Neural progenitor cell (in vitro differentiated cells): ENCODE measurements at places on chromosomes 5 and 9. TPM values are rescaled to one million over a fixed set of nuclear protein-coding genes. Genes with fewer than 3 reads are reported as not detected.

The IFNB1 gene
- not detected in 2 replicates for total RNA-seq

The PCDHB16 gene
- 4.0 and 4.5 TPM in 2 replicates for total RNA-seq

The SLC36A3 gene
- total RNA-seq = not detected in 2 replicates

The ATP10B gene
- total RNA-seq = not detected in 2 replicates

The SH3TC2 gene
- total RNA-seq = 0.12 and 0.69 TPM in 2 replicates

DNA sequence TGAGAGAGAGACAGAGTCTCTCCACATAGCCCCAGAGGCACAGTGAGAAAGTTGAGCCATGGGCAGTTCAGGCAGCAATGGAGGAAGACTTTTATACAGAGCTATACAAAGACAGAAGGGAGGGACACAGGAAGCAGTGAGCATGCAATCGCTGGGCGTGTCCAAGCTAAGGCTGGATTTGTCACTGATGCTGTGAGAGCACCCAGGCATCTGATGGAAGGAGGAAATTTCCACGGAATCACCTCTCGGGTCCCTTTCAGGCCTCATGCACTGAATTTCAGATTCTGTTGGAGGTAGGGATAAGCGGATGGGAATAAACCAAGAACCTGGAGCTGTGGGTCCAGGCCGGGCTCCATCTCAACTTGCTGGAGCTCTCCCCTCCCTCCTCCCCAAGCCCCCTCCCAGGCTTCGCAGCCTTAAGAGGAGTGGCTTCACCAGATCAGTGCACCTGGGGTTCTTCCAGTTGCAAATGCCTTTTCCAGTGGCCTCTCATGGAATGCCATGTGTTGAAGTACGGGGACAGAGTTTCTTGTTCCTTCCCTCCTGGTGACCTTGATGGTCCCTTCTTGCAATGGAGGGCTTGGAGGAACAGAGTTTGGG, 114.8 kb upstream of the ALDH1B1 start:
- no peak for DNase-seq
- no peak overlapping the region for H3K27ac ChIP-seq
- H3K36me3 ChIP-seq = no peaks in the 10 kb centered on the region
- H3K4me1 ChIP-seq = no peaks in the 10 kb centered on the region
- H3K4me3 ChIP-seq = no peak overlapping the region
- H3K27me3 ChIP-seq = peaks cover 10% of the 10 kb centered on the region

GRCh38 chr5:54930736-54931135, 54.7 kb downstream of the ESM1 start:
- H3K27ac ChIP-seq = no peak overlapping the region
- no peaks in the 10 kb centered on the region for H3K4me1 ChIP-seq
- H3K36me3 ChIP-seq = no peaks in the 10 kb centered on the region
- DNase-seq = no peak
- no peak overlapping the region for H3K4me3 ChIP-seq

DNA sequence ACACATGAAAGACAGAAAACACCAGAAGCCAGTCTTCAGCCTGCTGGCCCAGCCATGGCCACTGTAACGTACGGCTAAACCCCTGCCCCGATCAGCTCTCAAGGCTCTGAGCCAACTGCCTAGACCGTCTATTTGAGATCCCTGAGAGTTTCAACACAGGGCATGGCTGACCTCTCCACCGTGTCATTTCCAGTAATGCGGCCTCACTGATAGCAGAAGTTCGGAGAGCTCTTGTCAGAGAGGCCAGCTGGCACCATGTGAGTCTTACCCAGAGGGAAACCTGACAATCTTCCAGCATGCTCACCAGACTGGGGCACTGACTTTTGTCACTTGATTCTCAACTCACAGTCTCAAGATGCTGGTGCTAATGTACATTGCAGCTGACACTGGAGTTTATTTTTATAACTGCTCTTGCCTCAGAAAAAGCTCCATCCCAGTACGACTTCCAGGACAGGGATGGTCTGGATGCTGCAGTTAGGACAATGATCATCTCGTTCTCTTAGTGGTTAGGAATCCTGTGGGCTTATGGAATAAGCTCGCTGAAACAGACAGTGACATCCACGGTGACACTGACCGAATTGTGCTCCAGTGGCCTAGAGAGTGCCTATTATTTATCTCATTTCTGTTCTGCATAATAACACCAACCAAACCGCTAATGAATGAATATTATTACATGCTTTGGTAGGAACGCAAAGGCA, 372.7 kb downstream of the ICE1 start:
- peaks cover 15% of the 10 kb centered on the region for H3K4me1 ChIP-seq
- DNase-seq = no peak
- no peaks in the 10 kb centered on the region for H3K36me3 ChIP-seq
- no peak overlapping the region for H3K4me3 ChIP-seq
- no peak overlapping the region for H3K27ac ChIP-seq
- no peaks in the 10 kb centered on the region for H3K27me3 ChIP-seq

DNA sequence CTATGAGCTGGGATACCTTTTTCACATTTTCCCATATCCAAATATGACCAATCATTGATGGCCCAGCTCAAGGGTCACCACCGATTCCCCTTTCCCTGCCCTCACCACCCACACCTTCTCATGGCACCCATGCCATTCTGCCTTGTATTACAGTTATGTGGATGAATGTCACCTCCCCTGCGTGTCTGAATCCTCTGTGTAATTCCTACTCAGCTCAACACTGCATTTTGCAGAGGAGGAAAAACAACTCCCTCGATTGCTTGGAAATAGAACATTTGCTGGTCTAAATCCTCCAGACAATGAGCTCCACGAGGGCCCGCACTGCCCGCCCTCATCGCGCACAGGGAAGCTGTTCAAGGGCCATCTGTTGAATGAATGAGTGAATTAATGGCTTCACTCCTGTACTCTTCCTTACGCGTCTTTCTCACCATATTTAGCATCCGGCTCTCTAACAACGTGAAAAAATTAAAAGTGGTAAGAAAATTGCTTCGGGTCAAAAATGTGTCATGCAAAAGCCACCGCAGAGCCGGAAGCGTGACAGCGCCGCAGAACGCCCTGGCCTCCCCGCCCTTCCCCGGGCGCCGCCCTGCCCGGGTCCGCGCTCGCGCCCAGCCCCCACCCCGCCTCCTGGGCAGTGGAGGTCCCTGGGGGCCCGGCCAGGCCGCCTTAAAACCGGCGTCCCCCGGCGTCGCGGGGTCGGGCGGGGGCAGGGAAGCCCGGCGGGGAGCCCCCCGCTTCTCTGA, 704 bp downstream of the SUSD1 start:
- peaks cover 49% of the 10 kb centered on the region for H3K27me3 ChIP-seq
- peaks cover 5% of the 10 kb centered on the region for H3K4me1 ChIP-seq
- peak; percentile 50 for DNase-seq
- no peak overlapping the region for H3K27ac ChIP-seq
- no peaks in the 10 kb centered on the region for H3K36me3 ChIP-seq

- no peak overlapping the region for H3K27ac ChIP-seq
- no peak for DNase-seq
- no peaks in the 10 kb centered on the region for H3K27me3 ChIP-seq
- no peak overlapping the region for H3K4me3 ChIP-seq
Observed at GRCh38 chr5:59660737-59661136, 232.8 kb downstream of the PDE4D start.

DNA sequence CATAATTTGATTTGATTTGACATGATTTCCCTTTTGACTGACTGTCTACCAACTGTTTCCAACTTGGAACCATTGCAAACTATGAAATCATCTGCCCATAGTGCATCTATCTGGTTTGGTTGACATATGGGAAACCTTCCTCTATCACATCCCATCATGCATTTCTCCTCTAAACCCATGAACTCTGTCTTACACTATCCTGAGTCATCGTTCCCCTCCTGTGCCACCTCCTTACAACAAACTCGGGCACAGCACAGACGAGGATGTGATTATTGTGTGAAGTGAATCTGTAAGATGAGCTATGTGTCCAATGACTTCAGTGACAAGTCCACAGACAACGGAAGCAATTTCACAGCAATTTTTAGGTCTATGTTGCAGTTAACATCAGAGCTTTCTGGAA, 126.1 kb downstream of the NPR3 start:
- H3K27me3 ChIP-seq = no peaks in the 10 kb centered on the region
- no peaks in the 10 kb centered on the region for H3K36me3 ChIP-seq
- DNase-seq = no peak
- no peaks in the 10 kb centered on the region for H3K4me1 ChIP-seq
- no peak overlapping the region for H3K4me3 ChIP-seq
- H3K27ac ChIP-seq = no peak overlapping the region

DNA sequence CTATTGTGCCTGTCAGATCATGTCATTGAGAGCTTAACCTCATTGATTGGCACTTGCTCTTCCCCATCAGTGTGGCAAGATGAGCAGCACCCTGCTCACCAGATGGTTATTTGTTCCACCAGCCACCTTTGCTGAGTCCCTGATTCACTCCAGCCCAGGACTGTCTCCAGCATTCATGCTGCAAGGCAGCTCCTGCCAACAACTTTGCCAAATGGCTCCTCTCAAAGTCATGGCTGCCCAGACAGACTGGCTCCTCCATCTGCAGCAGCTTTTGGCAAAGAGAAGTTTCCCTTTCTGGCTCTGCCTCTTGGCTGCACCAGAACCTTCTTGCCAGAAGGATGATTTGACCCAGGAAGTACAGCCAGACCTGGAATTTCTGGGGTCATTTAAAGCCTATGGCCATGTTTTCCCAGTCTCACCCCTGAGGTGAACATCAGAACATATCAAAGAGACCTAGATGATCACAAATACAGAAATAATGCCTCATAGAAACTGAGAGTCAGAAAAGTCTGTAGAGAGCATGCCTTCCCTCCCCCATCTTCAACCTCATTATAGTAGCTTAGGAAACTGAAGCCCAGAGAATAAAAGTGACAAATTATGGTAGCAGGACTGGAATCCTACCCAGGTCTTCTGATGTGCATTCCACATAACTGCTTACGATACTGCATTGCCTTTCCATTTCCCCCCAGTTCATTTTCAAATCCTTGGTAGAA, 10.4 kb downstream of the PPP2R2B start:
- DNase-seq = no peak
- no peaks in the 10 kb centered on the region for H3K27me3 ChIP-seq
- no peaks in the 10 kb centered on the region for H3K4me1 ChIP-seq
- no peak overlapping the region for H3K4me3 ChIP-seq
- H3K27ac ChIP-seq = no peak overlapping the region

DNA sequence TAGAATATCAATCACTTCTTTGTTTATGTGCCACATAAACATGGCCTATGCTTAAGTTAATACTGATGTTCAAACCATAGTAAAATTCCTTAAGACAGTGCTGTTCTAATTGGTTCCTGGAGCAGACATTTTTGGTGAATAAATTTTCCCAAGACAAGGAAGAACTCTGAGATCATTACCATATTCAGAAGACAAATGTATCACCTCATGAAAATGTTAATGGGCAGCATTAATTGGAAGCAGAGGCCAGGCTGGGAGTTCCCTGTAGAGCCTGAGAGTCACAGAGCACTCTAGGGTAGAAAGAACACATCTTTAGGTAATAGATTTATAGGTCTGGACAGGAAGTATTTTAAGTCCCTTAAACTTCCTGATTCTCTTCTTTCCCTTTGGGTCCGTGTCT, 240.2 kb downstream of the MAN2A1 start:
- no peak for DNase-seq
- H3K27ac ChIP-seq = no peak overlapping the region
- H3K4me3 ChIP-seq = no peak overlapping the region
- no peaks in the 10 kb centered on the region for H3K36me3 ChIP-seq
- H3K27me3 ChIP-seq = no peaks in the 10 kb centered on the region
- no peaks in the 10 kb centered on the region for H3K4me1 ChIP-seq

DNA sequence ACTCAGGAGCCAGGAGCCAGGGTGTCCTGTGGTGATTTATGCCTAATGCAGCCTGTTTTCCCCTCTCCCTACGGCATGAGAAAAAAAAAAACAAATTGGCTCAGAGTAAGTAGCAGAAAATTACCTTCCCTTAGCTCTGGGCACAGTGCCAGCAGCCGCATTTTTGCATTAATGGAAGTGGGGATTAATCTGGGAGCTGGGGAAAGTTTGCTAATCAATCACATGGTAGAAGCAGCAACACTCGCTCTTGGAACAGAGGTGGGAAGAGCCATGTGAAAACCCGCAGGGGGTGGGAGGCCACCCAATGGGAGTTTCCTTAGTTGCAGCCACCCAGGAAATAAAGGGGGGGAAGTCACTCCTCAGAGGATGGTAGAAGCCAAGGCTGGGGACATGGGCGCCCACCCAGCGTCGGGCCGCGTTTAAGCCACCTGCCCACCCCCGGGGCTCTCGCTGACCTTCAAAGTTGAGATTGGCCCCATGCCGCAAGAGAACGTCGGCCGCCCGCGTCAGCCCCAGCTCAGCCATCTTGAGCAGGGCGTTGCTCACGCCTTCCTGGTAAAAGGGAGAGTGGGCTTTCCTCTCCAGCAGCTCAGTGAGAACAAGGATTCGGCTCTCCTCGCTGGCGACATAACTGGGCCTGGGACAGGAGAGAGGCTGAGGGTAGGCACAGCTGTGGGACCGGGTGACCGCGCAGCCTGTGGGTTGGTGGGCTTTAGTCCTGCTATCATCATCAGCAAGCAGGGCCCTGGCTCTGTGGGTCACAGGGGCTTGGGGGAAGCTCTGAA, 1.7 kb downstream of the ASB6 start:
- H3K4me3 ChIP-seq = peak overlapping the region; percentile 96
- no peak for DNase-seq
- H3K27me3 ChIP-seq = no peaks in the 10 kb centered on the region
- no peak overlapping the region for H3K27ac ChIP-seq

DNA sequence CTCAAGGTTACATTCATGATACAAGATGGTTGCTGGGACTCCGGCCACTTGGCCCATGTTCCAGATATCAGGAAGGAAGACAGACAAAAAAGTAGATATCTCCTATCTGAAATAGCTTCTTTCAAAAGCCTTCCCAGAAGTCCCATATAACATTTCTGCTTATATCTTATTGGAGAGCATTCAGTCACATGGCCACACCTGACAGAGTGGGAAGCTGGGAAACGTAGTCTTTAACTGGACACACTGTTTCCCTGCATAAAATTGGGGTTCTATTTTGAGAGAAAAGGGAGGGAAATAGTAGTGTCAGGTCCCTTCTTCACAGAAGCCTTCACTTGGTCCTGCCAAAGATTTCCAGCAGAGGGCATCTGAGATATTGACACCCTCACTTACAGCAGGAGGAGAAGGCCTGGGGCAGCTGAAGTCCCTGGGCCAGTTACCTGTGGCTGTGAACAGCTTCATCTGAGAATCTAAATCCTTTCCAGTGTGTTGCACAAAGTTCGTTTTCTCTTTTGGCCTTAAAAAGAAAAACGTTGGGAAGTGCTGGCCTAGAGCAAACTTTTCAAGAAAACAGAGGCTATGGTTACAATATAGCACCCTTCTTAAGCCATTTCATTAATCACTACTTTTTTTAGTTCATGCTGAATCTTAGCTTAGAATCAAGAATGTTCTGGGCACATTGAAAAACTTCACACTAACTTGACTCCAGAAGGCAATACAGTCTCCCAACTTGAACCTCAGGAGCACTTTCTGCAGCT, 33.5 kb downstream of the SPEF2 start:
- H3K36me3 ChIP-seq = no peaks in the 10 kb centered on the region
- H3K4me3 ChIP-seq = no peak overlapping the region
- peak; percentile 55 for DNase-seq
- H3K4me1 ChIP-seq = no peaks in the 10 kb centered on the region

- H3K36me3 ChIP-seq = no peaks in the 10 kb centered on the region
- no peaks in the 10 kb centered on the region for H3K27me3 ChIP-seq
- H3K4me1 ChIP-seq = no peaks in the 10 kb centered on the region
- no peak overlapping the region for H3K27ac ChIP-seq
- no peak overlapping the region for H3K4me3 ChIP-seq
Observed at GRCh38 chr5:1702318-1702717, 97.3 kb downstream of the MRPL36 start.

- no peak overlapping the region for H3K4me3 ChIP-seq
- H3K36me3 ChIP-seq = no peaks in the 10 kb centered on the region
Observed at GRCh38 chr9:134505032-134505431, 136.6 kb upstream of the COL5A1 start.

- no peak overlapping the region for H3K4me3 ChIP-seq
- no peaks in the 10 kb centered on the region for H3K4me1 ChIP-seq
- H3K27me3 ChIP-seq = no peaks in the 10 kb centered on the region
- DNase-seq = no peak
Observed at GRCh38 chr5:87560528-87560927, 147.8 kb upstream of the CCNH start.
